Stimulated activated CD4-positive, alpha-beta T cell treated with anti-CD3 and anti-CD28 coated beads, TNF-alpha, amount 100 ng/mL, for 48 hours (primary cell): ENCODE measurements at places on chromosomes 4 and X.

GRCh38 chr4:67638136-67638535 is 62.8 kb downstream of the UBA6 start:
- DNase-seq = no peak

DNA sequence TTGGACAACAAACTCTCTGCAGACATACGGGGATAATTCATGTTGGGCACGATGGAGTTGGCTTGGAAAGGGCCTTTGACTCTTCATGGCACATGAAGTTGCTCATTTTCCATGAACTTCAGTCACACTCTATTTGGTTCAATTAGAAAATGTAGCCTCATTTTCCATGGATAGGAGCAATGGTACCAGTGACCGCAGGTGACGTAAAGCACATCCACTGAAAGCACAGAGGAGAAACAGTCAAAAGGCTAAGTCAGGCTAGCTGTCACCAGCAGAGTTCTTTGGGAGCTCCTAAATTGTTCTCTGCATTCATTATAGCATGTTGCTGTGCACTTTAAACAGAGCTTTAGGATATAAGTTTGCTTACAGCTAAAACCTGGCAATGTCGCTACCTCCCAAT is 39.9 kb upstream of the MAP3K15 start:
- DNase-seq = no peak

DNA sequence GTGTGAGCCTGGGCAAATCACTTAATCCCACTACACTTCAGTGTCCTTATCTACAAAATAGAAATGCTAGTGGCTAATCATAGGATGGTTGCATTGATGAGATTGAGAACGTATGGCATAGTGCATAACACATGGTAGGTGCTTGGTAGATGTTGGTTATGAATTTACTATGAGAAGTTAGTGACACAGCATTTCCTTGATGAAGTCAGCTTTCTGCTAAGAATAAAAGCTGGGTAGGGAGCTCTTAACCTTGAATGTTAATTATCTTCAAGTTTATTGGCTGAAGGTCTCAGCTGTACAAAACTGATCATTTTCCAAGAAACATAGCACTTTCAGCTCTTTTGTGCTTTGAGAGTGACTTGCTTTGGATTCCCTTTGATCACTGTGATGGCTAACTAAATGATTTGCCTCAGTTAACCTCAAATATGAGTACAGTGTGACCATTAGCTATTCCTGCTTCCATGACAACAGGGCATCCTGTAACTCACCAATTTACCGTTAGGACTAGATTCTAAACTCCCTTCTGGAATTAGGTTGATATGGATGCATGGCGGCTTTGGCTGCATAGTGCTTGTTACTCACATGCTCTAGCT is 17.8 kb downstream of the PDK3 start:
- no peak for DNase-seq

GRCh38 chrX:40097504-40098263 is at the start of gene BCOR:
Gene BCOR, minus strand, starts transcription at chrX:40097958. Its CDS starts 20,029 bp downstream, at chrX:40077929.
- no peak for DNase-seq

GRCh38 chr4:58093352-58093751 is 983.2 kb upstream of the IGFBP7 start:
- DNase-seq = no peak

GRCh38 chr4:161650812-161651211 is 513.0 kb downstream of the FSTL5 start:
- no peak for DNase-seq

GRCh38 chr4:112127048-112127637 is 18.1 kb upstream of the FAM241A start:
- no peak for DNase-seq

DNA sequence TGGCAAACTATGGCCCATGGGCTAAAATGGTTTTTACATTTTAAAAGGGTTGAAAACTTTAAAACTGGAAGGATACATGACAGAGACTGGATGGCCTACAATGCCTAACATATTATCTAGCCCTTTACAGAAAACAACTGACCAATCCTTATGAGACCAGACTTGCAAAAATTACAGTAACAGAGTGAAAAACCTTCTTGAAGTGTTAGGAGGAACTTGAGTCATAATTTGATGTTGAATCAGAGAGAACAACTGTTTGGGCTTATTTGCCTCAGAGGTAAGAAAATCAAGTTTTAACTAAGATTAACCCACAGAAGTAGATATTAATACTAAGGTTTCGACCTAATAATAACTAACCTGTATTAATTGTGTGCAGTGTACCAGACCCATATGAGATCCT is 12.4 kb upstream of the NAP1L5 start:
- no peak for DNase-seq

DNA sequence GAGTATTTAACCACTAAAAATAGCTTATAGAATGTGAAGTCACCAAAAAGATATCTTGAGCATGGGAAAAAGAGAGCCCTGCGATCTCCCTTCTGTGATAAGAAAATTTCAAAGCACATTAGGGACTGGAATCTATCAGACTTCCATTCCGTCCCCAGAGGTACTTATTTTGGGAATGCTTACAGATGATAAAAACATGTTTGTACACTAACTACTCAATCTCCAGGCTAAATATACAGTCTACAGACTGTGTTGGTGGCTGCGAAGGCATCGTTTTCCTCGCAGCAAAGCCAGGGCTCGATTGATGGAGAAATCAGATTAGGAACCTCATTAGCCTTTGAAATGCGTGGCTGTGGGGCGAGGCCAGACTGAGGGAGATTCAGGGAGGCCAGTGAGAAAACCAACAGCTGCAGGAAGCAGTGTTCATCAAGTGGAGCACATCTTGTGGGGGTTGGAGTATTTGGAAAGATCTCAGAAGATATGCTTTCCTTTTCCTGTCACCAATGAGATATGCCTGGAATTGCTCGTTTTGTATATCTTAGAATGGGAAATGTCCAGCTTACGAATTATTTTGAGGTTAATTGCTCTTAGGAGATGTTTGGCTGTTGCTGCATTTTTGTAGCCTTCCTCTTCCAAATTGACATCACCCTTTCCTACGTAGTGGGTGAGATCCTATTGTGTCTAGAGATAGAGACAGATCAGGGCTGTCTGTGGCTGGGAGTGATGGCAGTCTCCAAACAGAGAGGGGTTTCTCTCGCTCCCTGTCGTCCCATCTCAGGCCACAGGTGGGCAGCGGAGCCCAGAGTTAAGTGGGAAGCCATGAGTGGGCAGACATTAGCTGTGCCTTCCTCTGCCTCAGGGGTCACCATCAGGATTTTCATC is 224.9 kb upstream of the FAT1 start:
- no peak for DNase-seq

DNA sequence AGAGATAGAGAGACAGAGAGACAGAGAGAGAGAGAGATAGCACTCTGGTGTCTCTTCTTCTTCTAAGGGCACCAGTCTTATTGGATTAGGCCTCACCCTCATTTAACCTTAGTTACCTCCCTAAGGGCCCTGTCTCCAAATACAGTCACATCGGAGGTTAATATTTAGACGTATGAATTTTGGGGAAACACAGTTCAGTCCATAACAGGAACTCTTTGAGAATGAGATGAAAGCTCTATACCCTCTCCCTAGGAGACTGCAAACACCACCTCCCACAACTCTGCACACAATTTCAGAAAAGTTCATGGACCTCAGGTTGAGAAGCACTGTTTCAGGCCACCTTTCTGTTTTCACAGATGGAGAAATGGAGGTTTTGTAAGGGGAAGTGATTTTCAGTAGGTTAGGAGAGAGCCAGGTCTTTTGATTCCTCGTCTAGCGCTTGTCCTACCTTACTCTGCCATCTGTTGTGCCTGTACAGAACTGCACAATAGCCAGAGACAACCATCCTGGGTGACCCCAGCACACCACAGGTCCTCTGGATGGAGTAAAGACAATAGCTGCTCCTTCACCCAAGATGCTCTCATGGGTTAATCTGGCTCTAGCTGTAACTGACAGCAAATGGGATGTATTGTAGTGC is 16.9 kb upstream of the LOC101059915 start:
- no peak for DNase-seq

DNA sequence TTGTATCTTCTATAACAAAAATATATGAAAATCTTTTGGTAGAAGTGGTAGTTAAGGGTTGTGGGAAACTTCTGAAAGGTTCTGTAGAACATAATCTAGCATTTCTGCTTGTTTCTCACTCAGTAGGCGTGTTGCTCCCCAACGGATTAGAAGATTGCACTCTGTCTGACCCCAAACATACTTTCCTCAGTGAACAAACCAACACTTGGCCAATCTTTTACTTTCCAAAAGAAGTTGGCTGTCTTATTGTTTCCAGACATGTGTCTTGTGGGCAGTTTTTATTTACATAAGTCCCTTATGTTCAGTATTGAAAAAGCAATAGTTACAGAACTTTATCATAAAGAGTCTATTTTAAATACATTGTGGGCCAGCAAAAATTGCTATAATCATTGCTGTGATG is 312.8 kb upstream of the EPHA5 start:
- DNase-seq = no peak

DNA sequence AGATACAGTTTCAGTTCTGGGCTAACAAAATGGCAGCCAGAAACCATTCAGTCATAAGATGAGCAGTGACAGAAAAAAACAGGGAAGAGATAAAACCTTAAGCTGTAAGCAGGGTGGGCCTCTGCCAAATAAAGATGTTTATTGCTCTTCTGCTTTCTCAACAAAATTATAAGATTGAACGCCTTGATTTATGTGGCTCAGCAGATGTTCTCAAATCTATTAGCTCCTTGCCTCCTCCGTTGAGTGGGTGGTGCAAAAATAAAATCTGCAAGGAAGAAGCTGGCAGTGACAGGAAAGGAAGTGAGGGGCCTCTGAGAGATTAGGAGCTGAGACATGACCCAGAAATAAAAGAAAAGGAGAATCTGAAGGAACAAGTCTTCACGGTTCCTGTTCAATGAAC is 206.6 kb downstream of the PTTG2 start:
- no peak for DNase-seq

GRCh38 chrX:151754641-151755215 is 20.2 kb downstream of the CNGA2 start:
- no peak for DNase-seq

DNA sequence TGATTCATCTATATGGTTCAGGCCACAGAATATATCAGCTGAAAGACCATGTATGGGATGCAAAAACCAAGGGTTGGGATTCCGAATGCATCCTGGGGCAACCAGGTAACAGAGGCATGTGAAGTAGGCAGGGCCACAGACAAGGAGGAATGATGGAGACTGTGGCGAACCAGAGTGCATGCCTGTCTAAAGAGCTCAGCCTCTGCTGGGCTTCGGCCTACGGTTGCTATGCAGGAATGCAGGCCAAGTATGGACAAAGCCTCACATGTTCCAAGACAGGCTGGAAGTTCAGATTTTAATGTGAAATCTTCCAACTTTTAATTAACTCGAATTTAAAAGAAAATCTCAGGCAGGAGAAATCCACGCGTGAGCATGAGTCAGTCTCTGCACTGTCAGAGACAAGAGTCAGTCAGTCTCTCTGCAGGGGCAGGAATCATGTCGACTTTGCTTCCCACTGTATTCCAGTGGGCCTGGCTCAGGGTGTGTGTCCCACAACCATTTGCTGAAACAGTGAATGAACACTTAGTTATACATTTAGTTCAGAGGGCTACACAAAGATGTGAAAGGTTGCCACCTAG is 344.4 kb downstream of the UNC5C start:
- no peak for DNase-seq

GRCh38 chr4:176262243-176262642 is 6.8 kb downstream of the ASB5 start:
- no peak for DNase-seq
